Cerebellum (tissue), 4 donors: ENCODE measurements at places on chromosomes 5 and 9.

GRCh38 chr5:1747079-1747802, 52.4 kb downstream of the MRPL36 start:
- no peak for DNase-seq

- no peak for DNase-seq
Measured at GRCh38 chr5:143261748-143262392, 141.6 kb downstream of the NR3C1 start.

- peak; percentile 17 for DNase-seq
Measured at GRCh38 chr5:116563736-116564308, 10.8 kb downstream of the SEMA6A start.

DNA sequence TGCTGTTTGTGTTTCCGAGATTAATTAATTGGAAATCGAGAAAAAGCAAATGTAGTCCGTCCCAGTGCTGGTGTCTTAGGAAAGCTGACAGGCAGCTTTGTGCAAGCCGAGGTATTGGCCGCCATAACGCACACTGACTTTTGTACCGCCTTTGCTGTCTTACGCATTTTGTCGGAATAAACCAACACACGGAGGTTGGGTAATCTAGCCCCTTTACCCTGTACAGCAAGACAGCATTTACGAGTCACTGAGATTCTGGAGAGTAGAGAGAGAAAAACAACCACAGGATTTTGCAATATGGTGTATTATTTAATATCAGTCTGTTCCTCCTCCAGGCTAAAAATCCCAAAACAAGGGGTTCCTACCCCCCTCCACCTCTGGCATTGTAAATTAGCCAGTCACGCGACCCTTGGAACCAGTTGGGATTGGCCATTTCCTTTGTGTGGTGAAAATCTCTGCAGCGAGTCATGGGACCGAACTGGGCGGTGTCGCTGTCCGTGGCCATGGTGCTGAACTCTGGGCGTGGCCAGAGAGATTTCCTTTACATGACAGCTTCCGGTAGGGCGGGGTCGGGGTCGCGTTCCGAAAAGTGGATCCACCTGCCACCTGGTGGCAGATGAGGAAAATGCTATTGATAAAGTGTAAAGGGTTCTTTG, 10.3 kb upstream of the PCDHB1 start:
- peak; percentile 97 for DNase-seq

- no peak for DNase-seq
Measured at GRCh38 chr5:42930934-42931333, 109.2 kb downstream of the ANXA2R start.

DNA sequence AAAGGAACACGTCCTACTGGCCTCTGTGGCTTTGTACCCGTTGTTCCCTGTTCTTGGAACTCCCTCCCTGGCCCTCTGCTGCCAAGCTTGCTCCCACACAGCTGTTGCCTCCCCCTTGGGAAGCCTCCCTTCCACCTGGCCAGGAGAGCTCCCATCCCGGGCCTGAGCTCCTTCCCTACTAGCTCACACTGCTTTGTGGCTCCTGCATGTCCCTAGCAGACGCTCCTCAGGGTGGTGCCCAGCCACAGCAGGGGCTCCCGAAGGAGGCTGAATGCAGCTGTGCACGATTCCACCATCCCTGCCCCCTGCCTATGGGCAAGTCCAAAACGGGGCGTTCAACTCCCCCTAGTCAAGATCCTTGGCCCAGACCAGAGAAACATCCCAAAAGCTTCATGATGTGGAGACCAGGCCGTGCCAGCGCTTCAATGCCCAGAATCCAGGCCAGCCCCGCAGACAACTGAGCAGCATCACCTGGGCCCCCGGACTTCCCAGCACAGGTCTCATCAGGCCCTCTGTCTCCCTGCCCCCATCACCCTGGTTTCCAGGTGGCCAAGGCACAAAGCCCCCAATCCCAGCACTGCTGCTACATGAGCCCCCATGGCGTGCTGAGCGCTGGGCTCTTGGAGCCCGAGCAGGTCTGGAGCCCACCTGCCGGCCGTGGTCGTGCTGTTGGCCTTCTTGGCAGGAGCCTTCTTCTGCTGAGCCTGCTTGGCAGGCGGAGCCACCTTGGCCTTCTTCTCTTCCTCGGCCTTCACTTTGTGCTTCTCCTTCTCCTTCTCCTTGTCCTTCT, 14.3 kb downstream of the BRD3OS start:
- no peak for DNase-seq

GRCh38 chr5:10632110-10632761, 68.4 kb downstream of the ANKRD33B start:
- DNase-seq: no peak

GRCh38 chr5:132498152-132498551, 7.6 kb upstream of the IRF1 start:
- DNase-seq: no peak

DNA sequence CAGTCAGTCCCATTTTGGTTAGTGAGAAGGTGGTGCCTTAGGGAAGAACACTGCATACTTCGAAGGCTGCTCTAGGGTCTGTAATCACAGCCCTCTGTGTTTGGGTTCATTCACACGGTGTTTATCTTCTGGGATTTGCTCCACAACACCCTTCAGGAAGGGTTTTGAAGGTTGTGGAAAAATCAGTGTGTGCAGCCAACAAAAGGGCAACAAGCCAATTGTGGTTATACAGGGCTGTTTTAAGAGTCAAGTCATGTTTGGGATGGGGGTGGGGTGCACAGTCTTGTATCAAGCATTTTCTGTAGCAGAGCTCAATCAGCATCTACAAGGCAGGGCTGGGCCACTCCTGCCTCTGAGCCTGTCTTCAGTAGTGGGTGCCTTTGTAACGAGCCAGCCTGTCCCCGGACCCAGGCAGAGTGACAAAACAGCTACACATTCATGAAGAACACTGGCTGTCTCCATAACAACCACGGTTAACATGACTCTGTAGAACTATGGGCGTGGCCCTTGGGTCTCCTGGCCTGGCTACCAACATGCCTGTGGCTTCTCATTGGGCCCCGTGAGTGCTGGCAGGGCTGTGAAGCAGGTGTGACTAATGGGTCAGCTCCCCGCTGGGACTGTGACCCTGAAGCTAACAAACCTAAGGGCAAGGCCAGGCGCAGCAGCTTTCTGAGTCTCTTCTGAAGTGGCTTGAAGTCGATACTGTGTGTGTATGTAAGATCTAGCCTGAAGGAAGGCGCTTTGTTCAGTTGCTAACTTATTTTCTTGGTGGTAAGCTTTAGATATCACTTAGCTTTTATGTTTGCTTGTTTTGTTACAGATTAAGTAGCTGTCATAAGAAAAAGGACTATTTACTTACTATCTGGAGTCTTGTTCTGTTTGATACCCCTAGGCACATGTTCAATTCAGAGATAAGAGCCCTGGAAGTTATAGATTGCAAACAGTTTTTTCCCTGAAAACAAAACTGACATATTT, 27.9 kb upstream of the GOLM1 start:
- DNase-seq: no peak
